ENCODE measurements at places on chromosomes 4 and X.

GRCh38 chrX:50081282-50081889 is 119.4 kb downstream of the AKAP4 start:
- no peak for DNase-seq

GRCh38 chr4:15381806-15382338 is 46.0 kb upstream of the C1QTNF7 start:
- DNase-seq, result no peak

DNA sequence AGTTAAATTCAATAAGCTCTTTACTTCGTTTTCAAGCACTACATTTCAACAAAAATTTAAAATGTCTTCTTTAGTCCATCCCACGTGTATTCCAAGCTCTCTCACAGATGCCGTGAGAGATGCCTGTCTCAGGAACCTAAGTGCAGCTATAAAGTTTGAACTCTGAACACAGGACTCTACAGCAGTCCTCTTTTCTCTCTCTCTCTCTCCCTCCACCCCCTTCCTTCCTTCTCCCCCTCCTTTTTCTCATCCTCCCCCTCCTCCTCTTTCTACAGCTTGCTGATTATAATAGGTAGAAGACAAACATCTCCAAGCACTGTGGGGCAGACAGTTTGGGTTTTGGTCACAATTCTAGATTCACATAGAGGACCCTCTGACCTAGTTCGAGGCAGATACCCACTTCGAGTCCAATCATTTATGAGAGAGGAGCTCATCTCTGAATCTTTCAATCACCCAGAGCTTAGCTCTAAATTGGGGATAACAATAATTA is 31.5 kb upstream of the DCLK2 start:
- DNase-seq, result no peak

GRCh38 chr4:149294601-149295000 is 521.0 kb downstream of the IQCM start:
- no peak for DNase-seq

DNA sequence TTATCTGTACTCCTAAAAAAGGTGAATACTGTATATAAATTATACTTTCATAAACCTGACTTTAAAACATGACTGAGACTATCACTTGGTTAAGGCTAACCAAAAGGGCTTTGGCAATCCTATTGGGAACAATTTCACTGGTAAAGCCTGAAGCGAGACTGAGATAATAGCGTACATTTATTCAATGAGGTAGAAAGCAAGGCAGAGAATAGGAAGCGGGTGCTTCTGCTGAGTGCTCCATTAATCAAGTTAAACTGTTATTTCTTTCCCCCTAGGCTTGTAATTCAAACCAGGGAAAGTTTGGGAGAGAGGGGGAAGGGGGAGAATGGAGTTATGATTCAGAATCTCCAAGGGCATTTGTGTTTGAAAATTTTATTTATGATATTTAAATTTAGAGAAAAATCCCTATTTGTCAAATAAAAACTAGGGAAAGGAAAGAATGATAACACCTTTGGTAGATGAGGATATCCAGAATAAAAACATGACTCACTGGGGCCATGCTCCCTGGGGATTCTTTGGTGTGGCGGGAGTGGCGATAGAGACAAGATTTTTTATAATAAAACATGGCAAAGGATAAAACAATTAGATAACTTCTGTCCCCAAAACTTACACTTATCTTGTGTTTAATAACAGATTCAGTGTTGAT is 34.6 kb upstream of the SORBS2 start:
- DNase-seq, result no peak

DNA sequence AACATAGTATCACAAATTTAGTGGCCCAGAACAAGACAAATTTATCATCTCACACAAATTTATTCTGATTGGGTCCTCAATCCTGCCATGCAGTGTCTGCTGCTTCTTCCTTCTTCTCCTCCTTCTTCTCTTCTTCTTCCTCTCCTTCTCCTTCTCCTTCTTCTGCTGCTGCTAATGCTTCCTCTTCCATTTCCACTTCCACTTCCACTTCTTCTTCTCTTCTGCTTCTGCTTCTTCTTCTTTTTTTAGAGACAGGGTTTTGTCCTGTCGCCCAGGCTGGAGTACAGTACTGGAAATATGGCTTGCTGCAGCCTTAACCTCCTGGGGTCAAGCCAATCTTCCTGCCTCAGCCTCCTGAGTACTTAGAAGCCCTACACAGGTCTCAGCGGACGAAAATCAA is 37.5 kb downstream of the FGFBP1 start:
- DNase-seq, result no peak

DNA sequence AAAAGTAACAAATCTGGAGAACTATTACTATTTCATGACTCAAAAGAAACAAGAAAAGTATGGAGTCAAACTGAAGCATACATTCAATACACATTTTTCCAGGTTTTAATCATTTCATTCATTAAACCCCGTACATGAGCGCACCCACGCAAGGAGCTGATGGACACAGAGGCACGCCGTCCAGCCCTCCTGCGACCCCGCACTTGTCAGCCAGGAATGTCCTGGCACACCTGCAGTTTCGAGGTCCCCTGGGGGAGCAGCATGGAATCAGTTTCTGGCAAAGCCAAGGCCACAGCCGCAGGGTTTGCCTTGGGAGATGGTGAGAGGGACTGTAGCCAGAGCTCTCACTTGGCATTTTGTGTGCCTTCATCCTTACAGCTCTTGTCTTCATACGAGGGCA is 12.8 kb upstream of the SLC2A9 start:
- no peak for DNase-seq

DNA sequence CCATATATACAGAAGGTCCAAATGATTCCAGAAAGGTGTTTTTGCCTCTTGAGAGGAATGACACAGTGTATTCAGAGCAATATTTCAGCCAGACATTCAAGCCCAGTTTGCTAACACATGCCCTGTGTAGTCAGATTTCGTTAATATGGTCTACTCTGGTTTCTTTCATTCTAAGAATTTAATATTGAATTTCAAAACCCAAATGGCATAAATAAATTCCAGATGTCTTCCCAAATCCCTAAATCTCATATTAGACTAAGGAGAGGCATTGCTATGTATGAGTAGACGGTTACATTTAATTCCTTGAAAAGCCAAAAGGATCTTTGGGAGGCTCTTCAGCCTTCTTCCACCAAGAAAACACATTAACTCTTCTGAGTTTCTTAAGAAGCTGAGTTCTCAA is 66.3 kb upstream of the C1QTNF7 start:
- no peak for DNase-seq

DNA sequence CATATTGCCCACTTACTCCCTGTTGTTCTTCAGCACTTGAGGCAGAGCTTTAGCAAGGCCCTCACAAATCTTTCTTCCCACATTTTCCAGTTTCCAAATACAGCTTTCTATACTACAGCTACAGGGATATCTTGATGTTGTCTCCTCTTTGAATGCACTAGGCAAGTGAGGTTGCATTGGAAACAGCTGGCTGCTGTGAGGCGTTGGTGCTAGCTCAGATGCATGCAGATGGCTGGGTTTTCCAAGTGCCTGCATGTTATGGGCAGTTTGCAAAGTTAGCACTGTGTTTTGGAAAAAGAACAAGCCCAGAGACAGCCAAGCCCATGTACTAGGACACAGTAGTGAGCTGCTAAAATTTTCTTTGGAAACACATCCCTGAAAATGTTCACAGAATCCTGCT is 315.1 kb upstream of the RASGEF1B start:
- DNase-seq, result no peak

DNA sequence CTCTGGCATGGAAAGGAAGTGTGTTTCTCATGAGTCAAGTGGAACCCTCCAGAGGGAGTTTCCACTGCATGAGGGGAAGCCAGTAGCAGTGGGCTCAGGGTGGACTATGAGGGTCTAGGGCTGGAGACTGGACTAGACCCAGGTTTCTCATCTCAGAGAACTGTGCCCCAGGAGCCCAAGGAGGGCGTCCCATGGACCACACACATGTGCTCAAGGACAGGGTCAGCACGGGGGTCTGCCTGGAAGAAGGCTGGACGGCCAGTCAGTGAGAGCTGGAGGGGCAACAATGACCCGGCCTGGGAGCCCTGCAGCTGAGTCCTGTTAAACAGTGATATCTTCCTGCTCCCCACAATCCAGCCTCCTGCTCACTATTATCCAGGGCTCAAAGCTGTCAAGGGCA is 5.8 kb upstream of the CTSO start:
- DNase-seq, result no peak

DNA sequence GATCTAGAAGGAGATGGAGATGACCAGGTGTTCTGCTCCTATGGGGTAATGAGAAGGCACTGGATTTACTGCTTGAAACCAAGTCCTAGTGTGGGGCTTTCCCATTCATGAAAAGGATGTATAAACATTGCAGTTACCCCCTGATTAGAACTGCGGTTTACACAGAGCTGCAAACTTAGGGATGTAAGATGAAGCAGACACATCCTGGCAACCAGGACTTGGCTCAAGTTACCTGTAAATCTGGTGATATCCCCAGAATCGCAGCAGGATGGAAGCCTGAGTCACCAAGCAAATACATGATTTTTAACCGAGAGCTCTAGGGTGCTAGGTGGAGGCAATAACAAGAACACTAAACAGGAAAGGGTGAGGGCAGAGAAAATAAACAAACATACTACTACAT is 178.6 kb upstream of the MAMLD1 start:
- DNase-seq, result no peak

DNA sequence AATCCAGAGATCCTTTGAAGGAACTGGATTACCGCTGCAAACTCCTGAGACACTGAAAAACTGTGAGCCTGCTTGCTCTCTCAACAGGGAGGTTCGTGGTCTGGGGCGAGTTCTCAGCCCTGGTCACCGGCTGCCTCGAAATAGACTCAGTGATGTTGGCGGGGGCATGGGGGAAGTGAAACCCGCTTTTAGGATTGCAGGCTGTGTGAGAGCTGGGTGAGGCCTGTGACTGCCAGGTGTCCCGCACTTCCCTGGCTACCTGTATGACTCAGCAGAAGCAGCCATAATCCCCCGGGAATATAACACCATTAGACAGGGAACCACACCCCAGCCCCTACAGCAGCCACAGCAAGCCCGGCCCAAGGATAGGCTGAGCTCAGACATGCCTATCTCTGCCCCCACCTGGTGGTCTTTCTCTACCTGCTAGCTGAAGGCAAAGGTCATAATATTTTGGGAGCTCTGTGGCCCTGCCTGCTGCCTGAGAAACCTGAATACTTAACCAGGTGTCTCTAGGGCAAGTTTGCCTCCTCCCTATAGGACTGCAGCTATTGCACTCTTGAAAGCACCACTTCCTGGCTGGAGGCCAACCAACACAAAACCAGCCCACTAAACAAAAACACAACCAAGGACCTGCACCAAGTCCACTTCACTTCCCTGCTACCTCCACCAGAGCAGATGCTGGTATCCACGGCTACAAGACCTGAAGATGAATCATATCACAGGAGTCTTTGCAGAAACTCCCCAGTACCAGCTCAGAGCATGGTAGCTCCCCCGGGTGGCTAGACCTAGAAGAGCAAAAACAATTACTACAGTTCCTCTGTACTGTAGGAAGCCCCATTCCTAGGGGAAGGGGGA is 202.0 kb downstream of the RRAGB start:
- no peak for DNase-seq

GRCh38 chrX:28487818-28488217 is 99.4 kb upstream of the IL1RAPL1 start:
- no peak for DNase-seq

DNA sequence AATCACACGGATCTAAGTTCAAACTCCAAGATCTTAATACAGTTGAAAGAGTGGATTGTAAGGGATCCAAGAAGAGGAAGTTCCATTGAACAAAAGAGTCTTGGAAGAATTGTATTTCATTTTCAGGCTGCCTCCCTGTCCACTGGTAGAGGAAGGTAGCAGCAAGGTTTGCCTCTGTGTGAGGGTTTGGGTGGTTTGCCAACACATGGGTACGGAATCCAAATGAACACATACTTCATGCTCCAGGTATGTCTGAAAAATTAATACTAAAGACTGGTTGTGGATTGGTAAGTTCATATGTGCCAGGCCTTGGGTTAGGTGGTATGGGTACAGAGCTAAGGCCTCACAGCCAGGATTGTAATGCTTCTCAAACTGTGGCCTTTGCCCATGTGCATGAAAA is 523.6 kb upstream of the BOD1L1 start:
- DNase-seq, result no peak

DNA sequence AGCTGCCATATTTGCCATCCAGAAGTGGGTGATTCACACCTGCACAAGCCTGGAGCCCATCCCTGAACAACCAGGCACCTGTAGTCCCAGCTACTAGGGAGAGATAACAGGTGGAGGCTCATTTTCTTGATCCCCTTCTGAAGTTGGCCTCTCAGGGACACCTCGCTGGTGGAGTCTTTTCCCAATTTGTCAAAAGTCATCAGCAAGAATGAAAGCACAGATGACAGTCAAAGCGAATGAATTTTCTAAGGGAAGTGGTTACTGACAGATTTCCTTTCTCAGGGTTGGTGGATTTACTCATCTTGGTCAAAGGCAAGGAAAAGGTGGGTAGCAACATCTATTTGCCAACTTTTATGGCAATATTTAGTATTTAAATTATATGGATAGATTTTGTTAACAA is 36.5 kb downstream of the FGFBP1 start:
- no peak for DNase-seq

DNA sequence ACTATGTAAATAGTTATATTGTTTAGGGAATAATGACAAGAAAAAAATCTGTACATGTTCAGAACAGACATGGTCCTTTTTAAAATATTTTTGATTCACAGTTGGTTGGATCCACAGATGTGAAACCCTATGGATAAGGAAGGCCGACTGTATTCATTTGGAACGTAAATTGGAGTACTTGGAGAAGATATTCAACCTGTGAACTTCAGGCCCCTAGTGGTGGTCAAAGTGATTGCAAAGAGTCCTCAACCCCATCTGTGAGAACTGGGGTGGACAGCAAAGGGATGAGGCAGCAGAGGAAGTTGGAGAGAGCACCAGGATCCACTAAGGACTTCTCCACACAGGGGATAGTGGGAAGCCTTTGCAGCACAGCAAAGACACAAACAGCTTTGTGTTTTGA is 6.2 kb upstream of the CXCL13 start:
- DNase-seq, result no peak

- DNase-seq, result no peak
These were observed 46.9 kb upstream of the NFKB1 start for GRCh38 chr4:102454268-102454667.

- DNase-seq, result no peak
These were observed 35.9 kb downstream of the MAGEA1 start for GRCh38 chrX:153214934-153215333.

DNA sequence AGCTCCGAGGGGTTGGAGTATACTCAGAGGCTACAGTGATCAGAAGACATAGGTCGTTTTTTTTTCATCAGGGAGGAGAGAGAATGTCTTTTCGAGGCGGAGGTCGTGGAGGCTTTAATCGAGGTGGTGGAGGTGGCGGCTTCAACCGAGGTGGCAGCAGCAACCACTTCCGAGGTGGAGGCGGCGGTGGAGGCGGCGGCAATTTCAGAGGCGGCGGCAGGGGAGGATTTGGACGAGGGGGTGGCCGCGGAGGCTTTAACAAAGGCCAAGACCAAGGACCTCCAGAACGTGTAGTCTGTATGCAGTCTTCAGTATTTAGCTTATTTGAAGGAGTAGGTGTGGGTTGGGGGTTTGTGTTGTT is 500 bp downstream of the GAR1 start:
- no peak for DNase-seq

GRCh38 chr4:2419814-2420213 is 1.1 kb downstream of the CFAP99 start:
- DNase-seq, result no peak

GRCh38 chr4:20426028-20426427 is 174.3 kb downstream of the SLIT2 start:
- DNase-seq, result no peak

Data from muscle of arm (tissue), 14 donors.